HEK293T (cell line): ENCODE measurements at places on chromosomes 1 and 21.

- no peak for DNase-seq
These were observed 243.4 kb downstream of the TRABD2B start for GRCh38 chr1:47753808-47754207.

DNA sequence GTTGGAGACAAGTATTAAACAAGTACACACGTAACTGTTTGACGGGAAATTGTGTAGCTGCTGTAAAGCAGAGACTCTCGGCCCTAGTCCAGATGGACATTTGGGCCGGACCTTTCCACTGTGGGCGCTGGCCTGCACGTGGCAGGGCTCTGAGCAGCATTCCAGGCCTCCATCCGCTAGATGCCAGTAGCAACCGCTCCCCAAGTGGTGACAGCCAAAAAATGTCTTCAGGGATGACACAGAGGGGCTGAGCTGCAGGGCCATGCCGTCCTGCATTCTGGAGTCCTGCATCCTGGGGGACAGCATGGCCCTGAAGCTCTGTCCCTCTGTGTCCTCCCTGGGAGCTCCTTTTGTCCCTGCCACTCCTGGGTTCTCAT is 24.8 kb downstream of the A3GALT2 start:
- DNase-seq: no peak

DNA sequence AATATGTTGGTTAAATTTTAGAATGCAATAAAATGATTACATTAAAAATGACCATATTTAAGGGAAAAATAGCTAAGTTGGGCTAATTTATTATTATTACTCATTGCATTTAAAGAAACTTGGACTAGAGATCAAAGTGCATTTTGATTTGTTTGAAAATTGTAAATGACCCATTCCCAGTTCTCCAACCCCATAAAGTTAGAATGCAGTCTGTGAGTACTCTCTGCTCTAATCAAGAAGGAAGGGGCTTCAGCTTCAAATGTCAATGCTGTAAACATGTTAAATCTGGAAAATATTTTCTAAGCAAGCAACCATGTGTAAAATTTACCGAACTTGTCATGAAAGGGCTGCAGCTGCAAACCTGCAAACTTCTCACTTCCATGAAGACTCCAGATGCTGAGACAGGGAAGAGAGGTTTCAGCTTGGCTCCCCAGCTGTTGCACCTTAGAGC is 232.7 kb downstream of the TTLL7 start:
- no peak for DNase-seq

- no peak for DNase-seq
These were observed 88.0 kb downstream of the XCL2 start for GRCh38 chr1:168455764-168456163.

- no peak for DNase-seq
These were observed 12.5 kb upstream of the IGSF3 start for GRCh38 chr1:116679828-116680628.

DNA sequence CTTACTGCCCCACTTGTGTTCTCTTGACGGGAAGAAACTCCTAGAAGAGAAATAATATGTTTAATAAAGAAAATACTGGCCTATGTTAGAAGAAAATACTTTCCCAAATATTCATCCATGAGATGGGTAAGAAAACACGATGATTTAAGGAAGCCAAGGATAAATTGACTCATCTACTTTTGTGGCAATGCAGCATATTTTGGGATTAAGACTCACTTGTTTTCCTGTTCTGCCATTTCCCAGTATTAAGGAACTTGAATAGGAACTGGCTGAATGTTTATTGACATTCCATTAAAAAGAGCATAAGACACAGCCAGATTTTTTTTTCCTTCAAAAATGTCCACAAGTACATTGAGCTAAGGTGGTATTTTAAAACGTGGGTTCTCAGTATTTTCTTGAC is 10.9 kb upstream of the ADAMTS5 start:
- DNase-seq: no peak

GRCh38 chr1:23864801-23865542 is 3.1 kb downstream of the FUCA1 start:
- DNase-seq: no peak

DNA sequence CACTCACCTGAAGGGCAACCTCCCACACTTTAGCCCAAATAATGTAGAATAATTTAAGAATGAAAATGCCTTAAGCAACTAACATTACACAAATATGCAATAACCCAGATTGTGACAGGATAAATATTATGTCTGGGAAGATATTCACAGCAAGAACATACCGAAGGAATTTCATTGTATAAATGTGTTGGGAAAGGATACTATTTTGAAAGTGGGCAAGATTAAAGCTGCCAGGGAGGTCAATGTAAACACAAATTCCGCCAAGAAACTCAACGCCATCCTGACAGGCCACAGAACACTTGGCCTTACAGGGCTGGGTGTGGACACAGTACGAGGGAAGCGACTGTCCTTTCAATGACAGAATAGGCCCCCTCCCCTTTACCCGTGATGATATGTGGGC is 173.3 kb downstream of the RUNX1 start:
- no peak for DNase-seq

- no peak for DNase-seq
These were observed 1279.9 kb upstream of the TMPRSS15 start for GRCh38 chr21:19683492-19683891.

- no peak for DNase-seq
These were observed 5.2 kb downstream of the TRNP1 start for GRCh38 chr1:26998429-26999300.

GRCh38 chr1:159090286-159091179 is 14.0 kb upstream of the AIM2 start:
- no peak for DNase-seq

- no peak for DNase-seq
These were observed 9.2 kb upstream of the NBPF11 start for GRCh38 chr1:148161053-148161901.

DNA sequence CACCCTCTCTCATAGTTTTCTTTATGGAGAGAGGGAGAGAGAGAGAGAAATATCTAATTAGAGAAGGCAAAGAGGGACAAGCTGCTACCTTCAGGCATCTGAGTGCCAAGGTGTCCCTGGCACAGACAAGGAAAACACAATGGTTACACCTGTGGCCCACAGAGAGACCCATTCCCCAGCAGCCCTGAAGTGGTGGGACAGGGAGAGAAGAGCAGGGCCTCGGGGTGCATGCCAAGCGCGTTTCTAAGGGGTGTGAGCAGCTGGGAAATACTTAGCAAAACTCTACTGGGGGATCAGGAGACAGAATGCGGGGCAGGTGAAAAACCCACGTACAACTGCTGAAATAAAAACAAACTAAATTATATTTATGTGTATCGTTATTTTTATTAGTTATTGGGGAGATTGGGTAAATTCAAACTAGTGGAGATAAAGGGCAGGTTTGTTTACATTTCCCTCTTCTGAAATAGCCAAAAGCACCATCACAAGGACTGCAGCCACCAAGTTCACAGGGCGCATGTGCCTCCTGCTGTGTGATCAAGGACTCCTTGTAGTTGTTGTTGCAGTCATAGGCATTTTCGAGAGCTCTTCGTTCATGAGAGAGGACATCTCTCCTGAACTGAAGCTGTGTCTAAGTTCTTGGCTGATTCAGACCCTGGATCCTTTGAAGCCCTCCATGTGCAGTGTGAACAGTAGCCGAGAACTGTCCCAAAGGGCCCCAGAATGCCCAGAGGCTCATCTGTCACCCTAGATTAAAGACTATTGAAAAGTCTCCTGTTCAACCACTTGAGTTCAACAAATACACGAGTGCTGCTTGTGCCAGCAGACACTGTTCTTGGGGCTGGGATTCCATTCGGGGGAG is 737 bp upstream of the SERPINC1 start:
- DNase-seq: no peak

- DNase-seq: no peak
These were observed 42.7 kb downstream of the ATP5PF start for GRCh38 chr21:25691976-25692375.

- DNase-seq: no peak
These were observed 775 bp downstream of the MMEL1 start for GRCh38 chr1:2632051-2632430.

- DNase-seq: no peak
These were observed 41.8 kb upstream of the POU3F1 start for GRCh38 chr1:38088366-38088765.

GRCh38 chr1:241115784-241116183 is 241.2 kb downstream of the RGS7 start:
- DNase-seq: no peak

- peak; percentile 85 for DNase-seq
These were observed 15.5 kb upstream of the GSTM4 start for GRCh38 chr1:109640285-109640865.

DNA sequence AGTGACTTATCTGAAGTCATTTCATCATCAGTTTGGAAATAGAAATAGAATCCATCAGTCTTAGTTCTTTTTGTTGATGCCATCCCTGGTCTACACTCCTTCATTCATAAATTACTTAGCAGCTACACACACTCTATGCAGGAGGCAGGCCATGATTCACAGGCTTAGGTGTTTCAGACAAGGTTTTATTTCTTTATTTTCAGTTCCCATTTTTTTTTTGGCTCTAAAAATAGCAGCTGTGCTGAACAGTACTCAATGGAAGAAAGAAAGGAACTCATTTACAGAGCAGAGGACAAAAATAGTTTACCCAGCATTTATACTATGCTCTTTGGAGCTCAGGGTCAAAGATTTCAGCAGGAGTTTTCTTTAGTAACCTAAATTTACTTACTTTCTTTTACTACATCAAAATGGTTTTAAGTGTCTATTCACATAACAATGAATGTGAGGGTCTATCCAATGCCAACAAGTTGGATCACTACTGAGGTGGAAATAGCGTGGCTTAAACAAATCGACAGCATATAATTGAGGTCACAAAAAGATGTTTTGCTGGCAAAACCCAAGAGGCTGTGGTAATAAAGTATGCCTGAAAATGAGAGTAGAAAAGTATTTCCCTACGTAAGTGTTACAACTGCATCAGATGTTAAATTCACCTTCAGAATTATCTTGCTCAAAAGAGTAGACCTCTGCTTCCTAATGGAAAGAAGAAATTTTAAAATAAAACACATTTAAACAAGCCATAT is 7.7 kb downstream of the KRTAP19-8 start:
- no peak for DNase-seq

DNA sequence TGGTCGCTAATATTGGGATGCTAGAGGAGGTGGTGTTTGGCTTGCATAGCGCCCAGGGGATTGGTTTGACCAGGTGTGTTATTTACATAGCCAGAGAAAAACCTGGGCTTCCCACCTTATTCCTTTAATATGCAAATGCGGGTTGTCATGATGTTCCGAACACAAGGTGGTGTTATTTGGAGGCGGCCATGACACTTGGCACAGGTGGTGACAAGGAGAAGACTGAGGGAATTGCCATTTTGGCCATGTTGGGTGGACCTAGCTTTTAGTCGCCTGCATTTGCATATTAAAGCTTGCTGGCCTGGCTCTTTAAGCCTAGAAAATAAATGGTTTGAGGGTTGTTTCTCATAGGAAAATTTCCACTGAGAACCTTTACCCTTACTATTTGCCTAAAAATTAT is 490.5 kb downstream of the SIPA1L2 start:
- DNase-seq: no peak

DNA sequence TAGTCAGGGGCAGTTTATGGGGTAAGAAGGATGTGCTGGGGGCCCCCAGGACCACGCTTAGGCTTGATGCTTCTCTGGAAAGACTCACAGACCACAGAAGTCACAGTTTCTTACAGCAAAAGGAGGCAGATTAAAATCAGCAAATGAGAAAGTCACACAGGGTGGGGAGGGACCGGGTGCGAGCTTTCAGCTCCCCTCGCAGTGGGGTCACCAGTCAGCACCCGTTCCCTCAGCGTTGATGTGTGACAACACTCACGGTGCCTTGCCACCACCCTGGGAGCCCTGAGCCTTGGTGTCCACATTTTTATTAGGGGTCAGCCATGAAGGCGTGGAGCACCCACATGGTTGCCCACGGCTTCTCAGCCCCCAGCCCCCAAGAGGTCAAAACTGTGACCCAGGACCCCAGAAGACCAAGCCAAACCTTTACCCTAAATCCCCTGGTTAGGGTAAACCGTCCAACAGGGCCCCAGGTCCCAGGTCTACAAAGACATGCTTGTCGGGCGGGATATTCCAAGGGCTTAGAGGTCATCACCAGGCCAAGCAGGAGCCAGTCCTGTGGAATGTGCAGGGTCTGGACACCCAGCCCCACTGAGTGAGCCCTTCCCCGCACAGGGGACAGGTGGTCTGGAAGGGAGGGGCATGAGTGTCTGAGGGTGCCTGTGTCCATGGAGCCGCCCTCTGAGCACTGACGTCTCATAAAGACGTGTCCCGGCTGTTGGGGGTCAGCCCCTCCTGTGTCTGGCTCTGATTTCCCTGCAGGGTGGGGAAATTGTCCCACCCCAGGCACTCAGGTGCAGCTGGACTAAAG is 64.5 kb upstream of the ABCG1 start:
- DNase-seq: no peak

- no peak for DNase-seq
These were observed 233.1 kb downstream of the PAPPA2 start for GRCh38 chr1:176696109-176696508.

DNA sequence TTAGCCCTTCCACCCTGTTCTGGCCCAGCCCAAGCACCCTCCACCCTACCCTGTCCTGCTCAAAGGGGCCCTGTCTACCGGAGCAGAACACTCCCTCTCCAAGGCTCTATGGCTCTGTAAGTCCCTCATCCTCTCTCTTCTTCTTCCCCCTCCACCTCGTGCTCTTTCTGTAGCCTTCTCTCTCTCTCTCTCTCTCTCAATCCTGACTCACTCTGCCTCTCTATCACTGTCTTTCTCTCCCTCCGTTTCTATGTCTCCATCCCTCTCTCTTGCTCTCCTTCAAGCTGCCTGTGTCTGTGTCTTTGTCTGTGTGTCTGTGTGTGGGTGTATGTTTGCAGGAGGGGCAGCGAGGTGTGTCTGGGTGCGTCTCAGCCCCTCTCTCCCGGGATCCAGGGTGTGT is 1.3 kb upstream of the ZNF678 start:
- DNase-seq: no peak

DNA sequence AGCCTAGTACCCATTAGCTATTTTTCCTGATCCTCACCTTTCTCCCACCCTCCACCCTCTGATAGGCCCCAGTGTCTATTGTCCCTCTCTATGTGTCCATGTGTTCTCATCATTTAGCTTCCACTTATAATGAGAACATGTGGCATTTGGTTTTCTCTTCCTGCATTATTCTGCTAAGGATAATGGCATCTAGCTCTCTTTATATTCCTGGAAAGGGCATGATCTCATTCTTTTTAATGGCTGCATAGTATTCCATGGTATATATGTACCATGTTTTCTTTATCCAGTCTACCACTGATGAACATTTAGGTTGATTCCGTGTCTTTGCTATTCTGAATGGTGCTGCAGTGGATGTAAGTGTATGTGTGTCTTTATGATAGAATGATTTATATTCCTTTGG is 178.9 kb downstream of the NEK7 start:
- no peak for DNase-seq

GRCh38 chr1:183609313-183609712 is 19.1 kb upstream of the NCF2 start:
- DNase-seq: no peak

DNA sequence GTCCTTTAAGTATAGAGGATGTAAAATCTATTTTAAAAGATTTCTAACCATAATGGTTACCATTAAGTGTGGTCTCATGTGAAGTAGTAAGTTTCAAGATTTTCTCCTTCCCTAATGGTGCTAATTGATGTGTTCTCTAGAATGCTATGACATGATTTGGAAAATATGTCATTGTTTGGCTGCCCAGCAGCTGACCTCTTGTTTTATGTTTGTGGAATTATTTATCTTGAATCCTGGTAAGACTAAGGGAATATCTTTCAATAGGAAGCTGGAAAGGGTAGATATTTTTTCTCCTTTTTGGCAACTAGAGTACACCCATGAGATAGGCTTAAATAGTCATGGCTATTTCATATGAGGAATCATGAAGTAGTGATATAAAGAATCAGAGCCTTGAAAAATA is 139.8 kb upstream of the CHODL start:
- DNase-seq: no peak

- DNase-seq: no peak
These were observed 79.9 kb downstream of the OLFML2B start for GRCh38 chr1:161943737-161944136.

- DNase-seq: peak; percentile 14
These were observed 152.8 kb downstream of the PPP1R12B start for GRCh38 chr1:202501281-202501680.
